PC-3 (cell line): ENCODE measurements at places on chromosomes 2 and 18. TPM values are rescaled to one million over a fixed set of nuclear protein-coding genes. Genes with fewer than 3 reads are reported as not detected.

DNA sequence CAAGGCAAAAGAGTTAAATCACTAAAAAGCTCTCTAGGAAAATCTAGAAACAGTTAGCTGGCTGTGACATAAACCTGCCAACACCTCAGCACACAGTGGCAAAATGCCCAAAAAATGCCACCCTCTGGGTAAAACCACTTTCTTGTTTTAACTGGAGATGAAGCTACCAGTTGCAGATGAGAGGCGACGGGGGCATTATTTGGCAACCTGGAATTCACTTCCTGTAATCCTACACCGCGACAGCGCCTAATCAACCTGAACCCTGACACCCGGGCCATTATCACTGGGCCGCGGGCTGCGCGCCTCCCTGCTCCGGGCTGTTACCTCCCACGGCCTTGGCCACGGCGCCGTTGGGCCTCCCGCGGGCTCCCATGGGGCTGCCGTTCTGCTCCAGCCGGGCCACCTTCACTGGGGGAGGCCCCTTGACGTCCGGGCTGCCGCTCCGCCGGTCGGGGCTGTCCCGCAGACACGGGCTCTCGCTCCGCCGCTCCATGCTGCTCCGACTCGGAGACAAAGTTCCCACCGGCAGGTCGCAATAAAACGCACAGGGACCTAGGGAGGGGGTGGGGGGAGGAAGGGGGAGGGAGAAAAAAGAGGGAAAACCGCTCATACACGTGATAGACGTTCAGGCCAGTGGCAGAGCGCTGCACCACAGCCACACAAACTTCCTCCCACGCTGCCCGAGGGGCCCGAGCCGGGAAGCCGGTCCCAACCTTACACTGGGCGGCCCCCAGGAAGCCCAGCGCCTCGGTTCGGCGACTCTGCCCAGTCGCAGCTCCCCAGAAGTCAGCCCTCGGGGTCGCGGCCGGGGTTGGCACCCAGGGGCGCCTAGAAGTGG is 2.0 kb downstream of the SATB2 start:
- DNase-seq: peak; percentile 43

Gene MYOM1
- total RNA-seq: 0.07 and 0.12 TPM in 2 replicates

GRCh38 chr2:236639461-236640235 is 70.0 kb downstream of the ACKR3 start:
- no peak for DNase-seq

Gene TMEM169
- not detected in 2 replicates for total RNA-seq

GRCh38 chr2:124804014-124804940 is 779.2 kb downstream of the CNTNAP5 start:
- peak; percentile 46 for DNase-seq

Gene FSIP2
- total RNA-seq: 2.0 and 2.5 TPM in 2 replicates

- no peak for DNase-seq
Observed at GRCh38 chr2:214648520-214648919, 161.0 kb downstream of the BARD1 start.

DNA sequence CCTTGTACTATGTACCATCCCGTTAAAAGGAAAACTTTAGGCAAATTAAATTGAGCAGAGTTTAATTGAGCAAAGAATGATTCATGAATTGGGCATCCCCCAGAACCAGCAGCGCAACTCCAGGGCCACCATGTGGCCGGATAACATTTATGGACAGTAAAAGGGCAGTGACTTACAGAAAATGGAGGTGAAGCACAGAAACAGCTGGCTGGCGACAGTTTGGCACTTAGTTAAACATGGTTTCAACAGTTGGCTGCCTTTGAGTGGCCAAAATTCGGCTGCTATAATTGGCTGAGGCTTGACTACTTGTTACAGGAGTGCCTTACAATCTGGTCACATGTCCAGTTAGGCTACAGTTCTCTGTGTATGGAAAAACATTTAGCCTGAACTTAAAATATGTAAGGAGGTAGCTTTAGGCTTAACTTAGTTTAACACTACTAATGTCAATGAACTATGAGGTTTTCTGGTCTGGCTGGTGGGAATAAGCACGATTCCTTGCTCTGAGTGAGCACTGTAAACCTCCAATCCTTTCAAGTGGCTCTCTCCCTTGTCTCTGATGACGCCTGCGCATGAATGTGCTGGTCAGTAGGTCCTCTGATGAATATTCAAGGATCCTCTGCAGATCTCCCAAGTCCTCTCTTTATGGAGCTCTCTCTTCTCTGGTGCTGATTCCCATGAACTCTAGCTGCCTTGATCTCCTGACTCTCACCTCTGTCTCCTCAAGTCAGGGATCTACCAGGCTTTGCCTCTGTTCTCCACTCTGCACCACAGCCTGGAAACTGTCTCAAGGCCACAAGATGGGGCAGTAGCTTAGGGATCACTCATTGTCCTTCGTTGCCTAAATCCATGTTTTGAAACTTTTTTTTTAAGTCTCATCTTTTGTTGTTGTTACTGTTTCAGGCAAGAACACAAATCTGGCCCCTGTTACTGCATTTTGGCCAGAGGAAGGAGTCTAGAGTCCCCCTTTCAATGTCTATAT is 24.4 kb upstream of the RAB31 start:
- peak; percentile 89 for DNase-seq

DNA sequence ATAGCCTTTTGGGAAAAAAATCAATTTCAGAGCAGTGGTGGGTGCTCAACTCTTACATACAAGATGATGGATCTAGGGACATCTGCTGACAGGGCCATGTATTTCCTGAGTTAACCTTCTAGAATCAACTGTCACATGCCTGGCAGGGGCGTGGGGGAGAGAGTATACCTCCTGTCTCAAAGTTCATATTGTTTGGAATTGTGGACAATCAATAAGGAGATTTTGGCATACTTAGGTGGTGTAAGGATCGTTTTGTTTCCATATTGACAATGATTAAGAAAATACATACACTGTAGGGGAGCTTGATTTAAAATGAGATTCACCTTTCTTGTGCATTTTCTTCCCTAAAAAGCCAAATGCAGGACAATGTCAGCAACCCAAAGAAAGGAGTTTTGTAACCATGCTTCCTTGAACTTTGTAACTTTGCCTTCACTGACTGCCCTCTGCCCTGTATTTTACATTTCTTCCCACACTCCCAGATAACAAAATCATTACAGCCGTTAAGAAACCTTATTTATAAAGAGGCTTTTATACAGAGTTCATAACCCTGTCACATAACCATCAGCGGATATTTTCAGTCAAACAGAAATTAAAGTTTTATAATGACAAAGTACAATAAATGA is 88.4 kb downstream of the MEP1B start:
- DNase-seq: no peak

Gene MAP4K4
- 133 and 167 TPM in 2 replicates for total RNA-seq

DNA sequence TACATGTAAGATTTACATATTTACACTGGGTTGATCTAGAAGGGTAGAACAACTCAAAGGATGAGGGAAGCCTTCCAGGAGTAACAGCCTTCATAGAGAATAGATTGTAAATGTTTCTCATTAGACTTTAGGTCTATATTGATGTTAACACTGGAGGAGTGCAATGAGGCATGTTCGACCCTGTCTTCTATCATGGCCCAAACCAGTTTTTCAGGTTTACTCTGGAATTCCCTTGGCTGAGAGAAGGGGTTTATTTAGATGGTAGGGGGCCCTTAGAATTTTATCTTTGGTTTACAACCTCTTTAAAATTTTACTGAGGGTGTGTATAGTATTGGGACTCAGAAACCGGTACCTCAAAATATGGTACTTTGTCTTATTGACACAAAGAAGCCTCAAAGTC is 634.9 kb upstream of the PIK3C3 start:
- DNase-seq: peak; percentile 35

Gene INHBB
- total RNA-seq: 223 and 269 TPM in 2 replicates

DNA sequence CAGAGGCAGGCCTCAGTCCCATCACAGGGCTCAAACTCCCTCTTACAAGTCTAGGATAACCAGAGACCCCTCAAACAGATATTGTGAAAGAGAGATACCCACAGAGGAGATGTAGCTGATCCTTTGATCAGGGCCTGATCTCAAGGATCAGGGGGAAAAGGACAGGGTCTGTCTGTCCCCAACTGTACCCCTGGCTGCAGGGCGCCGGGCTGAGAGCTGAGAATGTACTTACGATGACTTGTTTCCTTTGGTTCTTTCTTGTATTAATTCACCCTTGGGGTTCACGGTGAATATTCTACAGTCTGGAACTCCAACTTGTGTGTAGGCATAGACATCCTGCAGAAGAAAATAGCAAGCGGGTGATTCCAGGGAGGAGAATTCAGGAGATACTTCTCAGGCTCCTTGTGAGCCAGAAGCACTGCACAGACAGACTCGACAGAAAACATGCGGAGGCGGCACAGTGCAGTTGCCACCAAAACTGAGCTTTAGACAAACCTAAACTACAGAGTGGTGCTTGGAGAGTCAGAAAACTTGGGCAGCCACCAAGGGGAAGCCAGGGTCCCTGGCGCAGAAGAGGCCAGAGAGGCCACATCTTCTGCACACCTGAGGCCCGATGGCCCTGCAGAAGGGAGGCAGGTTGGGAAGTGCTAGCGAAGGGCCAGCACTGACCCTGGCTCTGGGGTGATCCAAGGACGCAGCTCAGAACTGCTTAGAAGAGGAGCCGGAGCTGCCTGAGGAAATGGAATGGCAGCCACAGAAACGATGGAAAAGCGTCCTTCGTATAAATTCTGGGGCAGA is 73.9 kb downstream of the EMILIN2 start:
- no peak for DNase-seq

DNA sequence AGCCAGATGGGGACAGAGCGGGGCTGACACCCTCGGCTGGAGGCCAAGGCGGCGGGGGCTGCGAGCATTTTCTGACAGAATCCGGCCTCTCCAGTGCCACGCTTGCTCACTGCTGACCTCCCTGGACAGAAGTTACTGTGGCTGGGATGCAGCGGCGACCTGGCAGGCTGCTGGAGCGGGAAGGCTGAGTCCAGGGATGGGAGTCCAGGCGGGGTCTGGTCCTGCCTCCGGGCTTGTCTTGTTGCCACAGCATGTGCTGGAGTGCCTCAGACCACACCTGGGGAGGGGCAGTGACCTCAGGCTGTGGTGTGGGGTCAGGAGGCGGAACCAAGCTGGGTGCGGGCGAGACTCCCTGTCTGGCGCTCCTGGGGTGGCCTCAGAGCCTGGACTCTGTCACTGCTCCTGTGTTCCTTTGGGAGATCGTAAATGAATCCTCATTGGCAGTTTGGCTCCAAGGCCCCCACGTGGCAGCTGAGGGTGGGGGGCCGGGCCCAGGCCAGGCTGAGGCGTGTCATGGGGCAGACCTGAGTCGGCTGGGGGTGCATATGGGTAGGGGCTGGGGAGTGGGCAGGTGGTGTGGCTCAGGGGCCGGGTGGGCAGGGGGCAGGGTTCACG is 5.5 kb downstream of the BOK start:
- no peak for DNase-seq

- no peak for DNase-seq
Observed at GRCh38 chr2:75336451-75336850, 137.1 kb upstream of the TACR1 start.

Gene NAT8
- not detected in 2 replicates for total RNA-seq

Gene PDE6D
- total RNA-seq: 43.8 and 46.2 TPM in 2 replicates

Gene NDC80
- 26.0 and 53.4 TPM in 2 replicates for total RNA-seq

DNA sequence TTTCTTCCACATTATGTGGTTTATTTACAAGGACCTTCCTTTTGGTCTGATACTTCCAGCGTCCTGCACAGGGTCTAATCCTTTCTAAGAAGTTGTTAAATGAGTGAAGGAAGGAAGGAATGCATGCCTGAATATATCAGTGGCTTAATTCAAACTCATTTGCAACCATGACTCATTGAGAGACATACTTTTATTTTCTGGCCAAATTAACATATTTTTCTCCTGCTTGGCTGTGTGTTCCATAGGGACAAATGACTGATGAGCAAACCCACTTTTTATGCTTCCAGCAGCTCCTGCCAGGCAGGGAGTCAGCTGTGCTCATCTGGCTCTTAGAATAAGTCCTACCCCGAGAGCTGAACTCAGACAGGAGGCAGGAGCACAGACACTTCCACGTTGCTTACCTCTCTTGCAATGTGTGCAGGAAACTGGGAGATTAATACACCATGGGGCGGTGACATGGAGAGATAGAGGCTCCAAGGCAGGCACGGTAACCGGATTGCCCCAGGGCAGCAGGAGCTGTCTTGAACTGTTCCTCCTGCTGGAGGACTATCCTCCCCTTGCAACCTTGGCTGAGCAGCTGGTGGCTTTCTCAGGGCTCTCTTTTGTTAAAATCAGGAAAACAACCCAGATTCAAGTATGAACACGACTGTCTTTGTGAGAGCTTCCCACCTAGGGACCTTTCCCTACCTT is 667.5 kb upstream of the HS6ST1 start:
- DNase-seq: no peak

Gene TMEM247
- total RNA-seq: not detected in 2 replicates

DNA sequence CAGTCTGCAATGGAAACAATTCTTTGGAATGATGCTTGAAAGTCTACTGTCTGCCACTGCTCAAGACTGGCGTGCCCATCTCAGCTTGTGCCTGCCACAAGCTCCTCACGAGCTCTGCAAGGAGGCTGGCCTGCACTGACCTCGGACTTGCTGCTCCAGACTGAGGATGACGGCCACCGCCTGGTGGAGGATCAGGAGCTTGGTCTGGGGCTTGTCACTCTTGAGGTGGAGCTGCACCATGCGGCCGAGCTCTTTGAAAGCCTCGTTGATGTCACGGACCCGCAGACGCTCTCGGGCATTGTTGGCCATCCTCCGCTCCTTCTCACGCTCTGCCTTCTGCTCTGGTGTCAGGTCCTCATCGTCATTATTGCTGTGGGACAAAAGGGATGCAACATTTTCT is 269.4 kb upstream of the CCDC68 start:
- DNase-seq: no peak

DNA sequence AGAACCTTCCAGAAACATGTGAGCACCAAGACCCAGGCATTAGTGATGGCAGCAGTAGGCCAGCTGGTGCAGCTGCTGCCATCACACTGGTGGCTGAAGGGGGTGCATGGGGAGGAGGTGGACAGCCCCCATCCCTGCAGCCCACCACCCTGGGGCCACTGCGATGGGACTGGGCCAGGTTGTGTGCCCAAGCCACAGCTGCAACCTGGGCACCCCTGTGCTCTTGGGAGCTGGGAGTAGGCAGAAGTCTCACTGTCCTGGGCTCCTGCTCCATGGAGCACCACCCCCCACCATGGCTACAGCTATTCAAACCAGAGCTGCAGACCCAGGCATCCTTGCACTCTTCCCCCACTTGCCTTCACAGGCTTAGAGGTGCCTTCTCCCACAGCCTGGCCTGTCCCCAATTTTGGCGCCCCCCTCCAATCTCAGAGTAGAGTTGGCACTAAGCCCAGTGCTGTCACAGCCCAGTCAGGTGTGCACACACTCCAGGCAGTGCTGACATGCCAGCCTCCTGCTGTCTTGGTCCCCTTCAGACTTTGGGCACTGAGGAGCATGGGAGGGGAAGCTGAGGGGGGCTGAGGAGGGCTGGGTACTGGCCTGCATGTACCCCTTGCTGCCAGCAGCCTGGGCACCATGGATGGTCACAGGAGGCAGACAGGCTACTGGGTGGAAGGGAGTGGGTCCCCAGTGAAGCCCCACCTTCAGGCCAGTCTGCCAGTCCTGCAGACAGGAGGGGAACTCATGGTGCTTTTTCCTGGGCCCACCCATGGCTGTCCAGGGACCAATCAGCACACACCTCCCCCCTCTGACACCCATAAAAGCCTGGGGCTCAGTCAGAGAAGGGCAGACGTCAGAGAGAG is 67.1 kb downstream of the CYP26B1 start:
- DNase-seq: no peak

DNA sequence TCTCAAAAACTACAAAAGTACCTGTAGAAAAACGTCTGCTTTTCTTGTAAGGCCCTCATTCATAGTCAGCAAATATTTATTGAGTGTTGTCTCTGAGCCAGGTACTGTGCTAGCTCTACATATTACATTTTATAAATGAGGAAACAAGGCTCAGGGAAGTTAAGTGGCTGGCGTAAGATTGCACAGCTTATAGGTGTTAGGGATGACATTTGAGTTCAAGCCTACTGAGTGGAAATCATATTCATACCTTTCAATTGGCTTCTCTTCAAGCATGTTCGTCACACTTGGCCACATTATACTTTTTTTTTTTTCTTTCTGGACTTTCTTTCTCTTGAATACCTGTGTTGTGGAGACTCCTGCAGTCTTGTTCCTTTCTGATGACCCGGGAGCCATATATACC is 5.9 kb downstream of the NCOA1 start:
- no peak for DNase-seq
